ENCODE measurements at places on chromosomes 7 and 10.
A peak's percentile ranks its signal among the peaks of the same experiment; 100 is the strongest.

- no peak for DNase-seq
These were observed 139.5 kb upstream of the FZD8 start for GRCh38 chr10:35781643-35782035.

GRCh38 chr7:136039577-136040345 lies 62.6 kb upstream of the MTPN start:
- no peak for DNase-seq

- no peak for DNase-seq
These were observed 46.2 kb upstream of the SLC39A12 start for GRCh38 chr10:17905491-17905890.

GRCh38 chr10:101041252-101041761 lies 10.3 kb downstream of the SFXN3 start:
- peak; percentile 62 for DNase-seq

- no peak for DNase-seq
These were observed 3.1 kb upstream of the HOXA9 start for GRCh38 chr7:27168265-27168947.

- DNase-seq, result no peak
These were observed at the start of gene PHYHIPL for GRCh38 chr10:59176241-59177030. Gene PHYHIPL (plus strand): TSS chr10:59176643. CDS start chr10:59176854, 211 bp downstream.
